Kidney epithelial cell (primary cell): ENCODE measurements at places on chromosomes 16 and 17. TPM values are rescaled to one million over a fixed set of nuclear protein-coding genes. Genes with fewer than 3 reads are reported as not detected.

Gene SGSH
- 22.7 and 26.4 TPM in 2 replicates for total RNA-seq

Gene DHODH
- 7.9 and 19.9 TPM in 2 replicates for total RNA-seq

Gene ULK2
- 17.7 and 24.5 TPM in 2 replicates for total RNA-seq

Gene ATP1B2
- total RNA-seq = not detected in 2 replicates
